ENCODE measurements at places on chromosomes 13 and 19.

- DNase-seq = no peak
Measured at GRCh38 chr19:9565900-9566705, 18.2 kb downstream of the ZNF121 start.

- no peak for DNase-seq
Measured at GRCh38 chr13:79455331-79455730, 25.6 kb upstream of the NDFIP2 start.

- no peak for DNase-seq
Measured at GRCh38 chr13:48723168-48723567, 69.4 kb downstream of the CYSLTR2 start.

DNA sequence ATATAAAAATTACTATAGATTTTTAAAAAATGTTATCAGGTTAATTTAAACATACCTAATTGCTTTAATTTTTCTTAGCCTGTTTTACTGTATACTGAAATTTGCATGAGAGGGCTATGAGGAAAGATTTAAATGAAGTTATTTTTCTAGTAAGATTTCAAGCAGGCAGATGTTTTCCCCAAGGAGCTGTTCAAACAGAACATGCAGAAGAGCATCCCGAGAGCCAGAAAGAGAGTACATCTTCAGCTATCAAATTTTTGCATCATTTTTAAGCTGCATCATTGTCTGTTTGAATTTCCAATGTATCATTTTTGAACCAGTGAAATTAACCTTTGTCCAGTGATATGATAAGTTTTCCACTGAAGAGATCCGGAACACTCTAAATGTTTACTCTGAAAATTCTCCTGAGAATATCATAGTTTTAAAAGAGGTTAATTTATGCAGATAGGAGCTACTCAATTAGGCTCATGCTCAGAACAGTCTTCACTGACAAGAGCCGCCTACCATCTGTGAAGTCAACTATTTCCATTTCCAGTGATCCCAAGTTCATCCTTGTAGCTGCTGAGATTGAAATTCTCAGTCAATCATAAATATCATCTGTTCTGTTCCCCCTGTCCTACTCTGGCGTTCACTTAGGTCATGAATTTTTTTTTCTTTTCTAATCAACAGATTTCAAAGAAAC is 467.7 kb upstream of the NBEA start:
- no peak for DNase-seq

GRCh38 chr19:21824679-21825078 is 11.3 kb downstream of the ZNF43 start:
- no peak for DNase-seq

- no peak for DNase-seq
Measured at GRCh38 chr19:33268162-33268991, 34.0 kb downstream of the CEBPA start.
